Right ventricle myocardium superior (tissue), 1 donor: ENCODE measurements at places on chromosomes 6 and 20.

GRCh38 chr6:146183831-146184230, 155.0 kb downstream of the GRM1 start:
- no peak for DNase-seq

GRCh38 chr6:52539607-52540006, 37.3 kb downstream of the TRAM2 start:
- no peak for DNase-seq

DNA sequence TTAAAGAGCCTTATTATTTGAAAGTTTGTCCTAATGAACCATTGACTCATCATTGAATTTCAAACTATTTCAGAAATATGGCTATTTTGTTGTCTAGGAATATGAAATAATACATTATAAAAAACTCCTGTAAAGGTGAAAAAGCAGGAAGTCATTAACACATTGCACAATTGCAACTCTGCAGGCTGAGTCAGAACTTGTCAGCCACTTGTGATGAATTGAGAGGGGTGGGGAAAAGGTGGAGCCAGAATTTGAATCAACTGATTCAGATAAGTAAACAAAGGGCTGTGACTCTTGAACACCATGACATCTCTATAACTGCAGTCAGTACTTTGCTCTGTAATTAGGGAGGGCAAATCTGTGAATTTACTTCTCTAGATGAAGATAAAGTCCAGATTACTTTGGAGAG, 6.0 kb downstream of the C6orf141 start:
- no peak for DNase-seq

DNA sequence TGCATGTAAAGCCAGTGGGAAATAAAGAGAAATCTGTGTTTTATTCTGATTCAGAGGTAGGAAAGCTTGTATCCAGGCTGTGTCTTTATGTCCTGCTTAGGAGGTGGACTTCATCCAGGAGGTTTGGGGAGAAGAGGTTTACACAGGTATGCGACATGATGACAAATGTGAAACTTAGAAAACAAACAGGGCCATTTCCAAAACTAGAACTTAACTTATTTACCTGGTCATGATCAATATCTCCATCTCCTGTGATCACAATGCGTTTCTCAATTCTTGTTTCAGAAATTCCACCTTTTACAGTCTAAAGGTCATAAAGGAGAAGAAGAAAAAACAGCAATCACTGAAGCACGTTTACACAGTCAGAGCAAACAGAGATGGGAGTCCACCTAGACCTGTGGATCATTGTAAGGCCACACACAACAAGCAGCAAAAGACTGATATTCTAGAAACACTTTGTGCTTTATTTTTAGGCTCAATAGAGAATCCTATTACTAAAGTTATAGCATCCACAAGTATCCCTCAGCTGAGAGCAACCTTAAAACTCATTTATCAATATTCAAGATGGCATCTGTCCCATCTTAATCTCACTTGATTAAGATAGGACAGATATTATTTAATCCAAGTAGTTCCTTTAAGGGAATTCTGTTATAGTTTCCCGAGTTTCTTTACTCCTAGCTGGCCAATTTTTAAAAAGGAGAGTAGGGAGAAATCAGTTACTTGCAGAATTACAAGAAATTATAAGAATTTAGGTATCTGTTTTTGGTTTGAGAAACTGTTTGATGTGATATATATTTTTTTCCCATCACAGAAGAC, 36.4 kb downstream of the SMLR1 start:
- no peak for DNase-seq

DNA sequence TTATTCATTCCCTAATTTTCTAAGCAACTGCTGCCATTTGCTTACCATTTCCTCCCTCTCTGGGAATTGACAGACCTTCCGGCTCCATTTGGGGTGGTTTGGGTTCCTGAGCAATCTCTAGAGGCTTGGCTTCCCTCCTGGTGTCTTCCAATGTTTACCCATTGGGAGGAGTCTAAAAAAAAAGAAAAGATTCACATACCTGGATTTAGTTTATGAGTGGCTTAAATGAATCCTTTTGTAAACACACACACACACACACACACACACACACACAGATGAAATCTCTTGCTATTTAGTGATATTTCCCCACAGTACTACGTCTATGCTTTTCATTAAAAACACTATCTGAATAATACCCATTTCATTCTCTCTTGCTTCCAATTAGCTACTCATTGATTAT, 48.3 kb upstream of the TRAF3IP2 start:
- no peak for DNase-seq

GRCh38 chr6:156617941-156618340, 159.2 kb upstream of the ARID1B start:
- no peak for DNase-seq

GRCh38 chr6:31534521-31535040, 5.8 kb downstream of the MCCD1 start:
- DNase-seq: no peak

- no peak for DNase-seq
These were observed 44.1 kb downstream of the TMEM14B start for GRCh38 chr6:10791673-10792072.

GRCh38 chr6:163296835-163297519, 117.5 kb upstream of the QKI start:
- DNase-seq: no peak

GRCh38 chr6:52496631-52497030, 76.5 kb downstream of the EFHC1 start:
- DNase-seq: no peak

DNA sequence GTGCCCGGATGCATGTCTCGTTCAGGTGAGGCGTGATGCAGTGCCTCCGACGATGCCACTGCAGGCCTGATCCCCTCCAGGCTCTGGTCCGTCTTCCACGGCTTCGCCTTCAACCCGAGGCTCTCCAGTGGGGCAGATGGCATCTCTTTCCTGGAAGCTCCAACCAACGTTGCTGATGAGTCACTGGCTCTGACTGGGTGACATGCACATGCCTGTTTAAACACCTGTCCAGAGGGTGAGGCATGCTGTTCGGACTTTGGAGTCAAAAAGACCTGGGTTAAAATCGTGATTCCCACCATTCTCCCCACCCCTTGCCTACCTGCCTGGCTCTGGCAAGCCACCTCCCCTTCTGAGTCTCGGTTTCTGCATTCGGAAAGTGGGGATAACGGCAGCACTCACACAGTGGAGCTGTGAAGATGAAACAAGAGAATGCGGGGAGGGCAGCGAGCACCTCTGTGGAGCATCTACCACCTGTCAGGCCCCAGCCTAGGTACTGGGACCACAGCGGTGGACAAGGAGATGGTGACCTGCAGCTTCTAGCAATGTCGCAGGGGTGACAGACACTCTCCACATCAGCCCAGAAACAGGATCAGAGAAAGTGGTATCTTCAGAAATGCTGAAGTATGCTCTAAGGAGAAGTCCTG, 8.5 kb upstream of the EDN3 start:
- no peak for DNase-seq

GRCh38 chr6:27650620-27651370, 177.9 kb upstream of the ZNF184 start:
- DNase-seq: no peak

GRCh38 chr20:48617481-48617880, 210.3 kb downstream of the PREX1 start:
- peak; percentile 28 for DNase-seq

DNA sequence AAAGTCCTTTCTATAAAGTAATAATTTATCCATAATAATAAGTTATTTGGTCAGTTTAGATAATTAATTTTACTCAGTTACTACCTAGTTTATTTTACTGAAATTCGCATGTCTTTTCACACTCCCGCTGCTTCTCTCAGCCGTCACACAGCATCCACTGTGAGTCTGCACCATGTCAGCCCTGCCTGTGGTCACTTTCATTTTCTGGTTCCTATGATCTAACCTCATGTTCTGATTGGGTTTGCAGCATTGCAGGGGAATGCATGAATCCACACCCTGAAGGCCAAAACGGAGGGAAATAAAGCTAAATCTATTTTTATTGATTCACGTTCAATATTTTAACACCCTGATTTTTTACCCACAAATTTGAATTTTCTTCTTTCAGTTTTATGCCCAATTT, 47.4 kb downstream of the PDE10A start:
- no peak for DNase-seq

GRCh38 chr6:4351520-4352321, 216.3 kb upstream of the ECI2 start:
- DNase-seq: peak; percentile 88

GRCh38 chr20:25992146-25992545, 295.5 kb upstream of the ZNF337 start:
- no peak for DNase-seq

DNA sequence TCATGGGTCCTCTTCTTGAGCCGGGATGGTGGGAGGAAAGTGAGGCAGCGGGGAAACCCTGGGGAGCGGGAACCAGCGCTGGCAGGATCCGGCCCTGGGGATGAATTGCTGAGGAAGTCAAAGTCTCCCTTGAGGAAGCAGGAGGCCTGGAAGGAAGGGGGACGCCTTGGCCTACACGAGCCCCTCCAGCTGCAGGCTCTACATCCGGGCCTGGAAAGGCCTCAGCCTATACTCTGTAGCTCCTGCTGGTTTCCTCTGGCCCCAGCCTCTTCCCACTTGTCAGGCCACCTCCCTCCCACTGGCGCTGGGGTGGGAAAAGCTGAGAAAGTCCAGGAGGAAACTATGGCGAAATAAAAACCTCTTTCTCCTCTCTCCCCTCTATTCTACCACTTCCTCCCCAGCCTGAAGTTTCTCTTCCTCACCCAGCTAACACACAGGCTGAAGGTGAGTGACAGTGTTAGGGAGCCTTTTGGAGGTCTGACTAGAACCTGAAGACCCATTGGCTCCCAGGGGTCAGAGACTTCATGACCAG, 14.9 kb downstream of the TREML2 start:
- no peak for DNase-seq

- no peak for DNase-seq
These were observed 119.0 kb downstream of the ADGRG6 start for GRCh38 chr6:142420802-142421201.

GRCh38 chr6:82240186-82240585, 7.4 kb downstream of the IBTK start:
- no peak for DNase-seq
